ENCODE measurements at places on chromosomes 12 and 14.

- DNase-seq: peak; percentile 17
Observed at GRCh38 chr14:96162265-96162664, 42.4 kb upstream of the BDKRB2 start.

- DNase-seq: no peak
Observed at GRCh38 chr12:31488737-31489338, 102.1 kb downstream of the DENND5B start.

DNA sequence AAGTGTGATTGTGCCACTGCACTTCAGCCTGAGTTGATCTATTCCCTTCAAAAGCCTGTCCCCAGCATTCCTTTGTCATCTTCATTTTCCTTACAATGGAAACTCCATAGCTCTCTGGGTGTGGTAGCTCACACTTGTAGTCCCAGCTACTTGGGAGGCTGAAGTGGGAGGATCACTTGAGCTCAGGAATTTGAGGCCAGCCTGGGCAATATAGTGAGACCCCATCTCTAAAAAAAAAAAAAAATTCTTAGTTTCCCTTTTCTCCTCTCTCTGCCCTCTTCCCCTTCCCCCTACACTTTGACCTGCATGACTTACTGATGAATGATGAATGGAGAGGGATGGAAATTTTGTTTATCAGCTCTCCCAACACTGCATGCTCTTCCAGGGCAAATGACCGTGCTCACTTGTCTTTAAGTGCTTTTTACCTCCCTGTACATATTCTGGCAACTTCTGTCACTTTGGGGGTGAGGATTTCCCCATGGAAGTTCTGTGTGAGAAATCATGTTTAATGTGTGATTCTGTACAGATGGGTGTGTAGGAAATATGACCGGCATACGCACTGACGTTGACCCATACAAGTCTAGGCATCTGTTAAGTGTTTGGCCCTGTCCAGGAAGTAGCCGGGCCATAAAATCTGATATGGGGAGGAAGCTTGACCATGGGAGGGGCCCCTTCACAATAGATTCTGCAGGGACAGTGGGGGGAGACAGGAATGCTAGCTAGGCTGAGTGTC lies 65.4 kb downstream of the ZFP36L1 start:
- DNase-seq: no peak

DNA sequence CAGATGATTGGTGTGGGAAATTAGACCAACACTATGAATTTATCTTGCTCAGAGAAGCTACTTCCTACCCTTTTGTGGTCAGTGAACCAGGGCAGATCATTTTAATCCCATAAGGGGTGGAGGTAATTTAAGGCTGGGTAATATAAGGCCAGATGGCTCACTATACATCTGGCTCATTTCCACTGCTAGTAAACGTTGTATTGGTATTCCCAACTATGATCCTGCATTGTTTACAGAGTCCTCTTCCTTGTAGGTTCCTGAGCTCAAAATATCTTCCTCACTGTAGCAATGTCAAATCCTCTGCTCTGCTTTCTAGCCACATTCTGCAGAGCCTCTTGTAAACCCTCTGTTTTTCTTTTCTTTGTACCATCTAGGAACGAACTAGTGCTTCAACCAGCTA lies 93.0 kb upstream of the MGAT4C start:
- no peak for DNase-seq

GRCh38 chr12:31248815-31249214 lies 77.1 kb downstream of the SINHCAF start:
- no peak for DNase-seq

DNA sequence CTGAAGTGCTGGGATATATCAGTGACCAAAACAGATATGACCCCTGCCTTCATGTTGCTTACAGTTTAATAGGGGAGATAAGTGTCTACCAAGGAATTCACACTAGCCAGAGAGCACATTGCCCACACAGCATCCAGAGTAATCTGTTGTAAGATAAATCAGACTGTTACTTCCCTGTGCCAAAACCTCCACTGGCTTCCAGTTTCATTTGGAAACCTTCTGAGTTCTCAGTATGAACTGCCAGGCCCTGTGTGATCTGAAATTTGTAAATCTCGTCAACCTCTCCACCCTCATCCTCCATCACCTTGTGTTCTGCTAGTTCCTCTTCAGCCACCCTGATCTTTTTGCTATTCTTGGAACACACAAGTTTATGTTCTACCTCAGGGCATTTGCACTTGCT lies 154.7 kb downstream of the ETV6 start:
- DNase-seq: no peak

DNA sequence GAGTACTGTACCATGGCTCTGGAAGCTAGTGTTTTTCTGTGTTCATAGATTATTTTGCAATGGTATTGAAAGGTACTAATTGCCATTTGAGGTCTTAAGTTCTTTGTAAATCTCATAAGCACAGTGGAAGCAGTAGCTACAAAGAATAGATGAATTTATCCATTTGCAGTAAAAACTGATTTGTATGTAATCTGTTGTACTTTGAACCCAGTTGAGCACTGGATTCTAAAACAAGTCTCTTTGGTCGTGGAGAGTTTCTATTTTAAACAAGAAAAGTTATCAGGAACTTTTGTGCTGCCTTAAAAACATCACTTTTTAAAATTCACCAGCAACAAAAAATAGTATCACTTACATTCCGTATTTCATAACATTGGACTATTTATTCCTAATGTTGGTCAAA lies 4.1 kb downstream of the RAP1B start:
- DNase-seq: no peak

- no peak for DNase-seq
Observed at GRCh38 chr14:85054178-85054577, 475.8 kb upstream of the FLRT2 start.

- DNase-seq: peak; percentile 94
Observed at GRCh38 chr12:28708918-28709371, 440.1 kb upstream of the FAR2 start.

DNA sequence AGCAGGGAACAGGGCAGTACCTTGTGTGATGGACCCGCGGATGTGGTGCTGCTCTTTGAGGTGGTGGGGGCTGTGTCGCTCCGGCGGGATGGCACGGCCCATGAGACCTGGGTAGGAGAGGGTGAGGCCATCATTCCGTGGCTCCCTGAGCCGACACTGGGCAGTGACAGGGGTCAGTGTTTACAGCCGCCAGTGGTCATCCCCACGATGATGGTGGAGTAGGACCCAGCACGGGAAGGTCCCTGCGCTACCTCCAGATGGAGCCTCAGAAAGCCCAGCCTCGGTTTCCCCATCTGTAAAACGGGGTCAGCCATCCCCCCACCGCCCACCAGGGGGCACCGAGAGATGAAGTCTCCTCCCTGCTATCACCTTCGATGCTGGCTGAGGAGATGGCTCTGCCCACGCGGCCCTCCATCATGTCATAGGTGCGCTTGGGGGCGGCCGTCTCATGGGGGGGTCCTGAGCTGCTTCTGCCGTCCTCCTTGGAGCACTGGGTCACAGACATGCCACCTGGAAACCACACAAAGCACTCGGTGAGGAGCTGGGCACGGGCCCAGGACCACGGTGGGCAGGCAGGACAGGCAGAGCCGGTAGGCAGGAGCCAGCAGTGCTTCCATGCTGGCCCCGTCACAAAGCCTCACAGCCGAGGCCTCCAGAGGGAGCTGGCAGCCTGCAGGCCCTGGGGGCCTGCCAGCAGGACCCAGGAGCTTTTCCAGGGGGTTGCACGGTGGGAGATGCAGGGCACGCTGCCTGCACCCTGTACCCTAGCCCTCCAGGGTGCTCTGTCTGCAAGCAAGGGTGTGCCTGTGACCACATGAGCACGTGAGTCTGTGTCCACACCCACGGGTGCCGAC lies 53.1 kb downstream of the RFLNA start:
- DNase-seq: no peak

DNA sequence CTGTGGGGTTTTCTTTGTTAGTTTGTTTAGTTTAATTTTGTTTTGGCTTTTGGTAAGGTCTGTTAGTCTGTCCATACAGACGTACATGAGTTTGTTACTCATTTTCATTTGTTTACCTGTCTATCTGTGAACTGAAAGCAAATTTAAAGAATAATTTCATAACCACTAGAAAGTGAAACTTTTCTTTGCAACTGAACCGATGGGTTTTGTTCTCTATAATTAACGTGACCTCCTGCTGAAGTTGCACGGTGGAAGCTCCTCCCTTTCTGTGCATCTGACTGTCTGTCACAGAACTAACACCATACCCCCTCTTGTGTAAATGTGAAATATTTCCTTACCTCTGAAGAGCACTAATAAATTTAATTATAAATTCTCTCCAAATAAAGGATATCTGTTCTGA lies 595.5 kb downstream of the GALC start:
- DNase-seq: no peak

- DNase-seq: peak; percentile 17
Observed at GRCh38 chr12:69252033-69252432, 12.7 kb downstream of the CPSF6 start.

DNA sequence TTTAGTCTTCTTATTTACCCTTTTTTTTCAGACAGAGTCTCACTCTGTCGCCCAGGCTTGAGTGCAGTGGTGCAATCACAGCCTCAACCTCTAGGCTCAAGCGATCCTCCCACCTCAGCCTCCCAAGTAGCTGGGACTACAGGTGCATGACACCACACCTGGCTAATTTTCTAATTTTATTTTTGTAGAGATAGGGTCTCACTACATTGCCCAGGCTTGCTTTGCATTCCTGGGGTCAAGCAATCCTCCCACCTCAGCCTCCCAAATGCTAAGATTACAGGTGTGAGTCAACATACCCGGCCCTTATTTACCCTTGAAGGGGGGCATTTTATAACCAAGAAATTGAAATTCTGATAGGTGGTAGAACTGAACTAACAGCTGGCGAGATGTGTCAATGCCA lies 21.0 kb downstream of the HECTD4 start:
- no peak for DNase-seq

- DNase-seq: no peak
Observed at GRCh38 chr12:126030573-126030972, 965.3 kb downstream of the AACS start.

- DNase-seq: no peak
Observed at GRCh38 chr12:45302621-45303369, 86.9 kb downstream of the ANO6 start.

GRCh38 chr12:40602562-40602961 lies 89.7 kb upstream of the CNTN1 start:
- DNase-seq: no peak

- no peak for DNase-seq
Observed at GRCh38 chr12:87349681-87350080, 679.5 kb downstream of the C12orf50 start.

- DNase-seq: no peak
Observed at GRCh38 chr12:68240975-68241374, 12.4 kb downstream of the IL22 start.

- no peak for DNase-seq
Observed at GRCh38 chr14:49401373-49401772, 184.8 kb downstream of the RPS29 start.

DNA sequence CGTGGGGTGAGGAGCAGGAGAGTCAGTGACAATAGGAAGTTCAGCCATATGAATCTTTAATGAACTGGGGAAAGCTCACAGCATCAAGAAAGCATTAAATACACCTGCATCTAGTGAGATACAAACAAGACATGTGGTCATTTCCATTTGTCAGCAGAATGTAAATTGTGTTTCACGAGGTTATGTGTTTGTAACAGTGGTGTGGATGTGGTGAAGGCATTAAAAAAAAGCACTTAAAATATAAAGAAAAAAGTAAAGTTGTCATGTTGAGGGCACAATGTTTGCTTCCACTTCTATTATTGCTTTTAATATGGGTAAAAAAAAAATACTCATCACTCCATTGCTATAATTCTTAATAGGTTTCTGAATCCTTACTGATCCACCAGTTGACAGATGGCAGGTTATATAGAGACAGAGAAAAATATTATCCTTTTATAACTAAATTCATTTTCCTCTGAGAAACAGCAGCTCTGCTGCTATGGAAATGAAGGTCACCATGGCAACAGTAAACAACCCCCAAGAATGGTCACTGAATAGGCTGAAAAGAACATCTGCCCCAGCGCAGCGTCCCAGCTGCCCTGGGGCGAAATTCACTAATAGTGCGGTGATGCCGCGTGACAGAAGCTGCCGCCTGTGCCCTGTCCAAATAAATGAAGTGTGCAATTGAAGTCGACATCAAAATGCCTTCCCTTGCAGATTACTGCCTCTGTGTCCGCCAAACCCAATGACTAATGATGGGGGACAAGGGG lies 226.1 kb downstream of the FOXN3 start:
- no peak for DNase-seq

DNA sequence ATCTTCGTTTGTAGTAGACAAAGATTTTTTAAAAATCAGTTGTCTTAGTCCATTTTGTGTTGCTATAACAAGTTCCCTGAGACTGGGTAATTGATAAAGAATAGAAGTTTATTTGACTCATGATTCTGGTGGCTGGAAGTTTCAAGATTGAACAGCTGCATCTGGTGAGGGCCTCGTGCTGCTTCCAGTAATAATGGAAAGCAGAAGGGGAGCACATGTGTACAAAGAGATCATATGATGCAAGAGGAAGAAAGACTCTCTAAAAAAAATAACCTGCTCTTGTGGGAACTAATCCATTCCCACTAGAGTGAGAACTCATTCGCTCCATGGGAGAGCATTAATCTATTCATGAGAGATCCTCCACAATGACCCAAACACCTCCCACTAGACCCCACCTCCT lies 24.8 kb downstream of the MUCL1 start:
- DNase-seq: peak; percentile 52

GRCh38 chr12:8609061-8609570 lies 3.5 kb downstream of the AICDA start:
- peak; percentile 41 for DNase-seq

- DNase-seq: peak; percentile 70
Observed at GRCh38 chr12:117212563-117213190, 22.4 kb upstream of the FBXO21 start.

GRCh38 chr12:98224584-98225221 lies 290.7 kb upstream of the TMPO start:
- DNase-seq: peak; percentile 31

DNA sequence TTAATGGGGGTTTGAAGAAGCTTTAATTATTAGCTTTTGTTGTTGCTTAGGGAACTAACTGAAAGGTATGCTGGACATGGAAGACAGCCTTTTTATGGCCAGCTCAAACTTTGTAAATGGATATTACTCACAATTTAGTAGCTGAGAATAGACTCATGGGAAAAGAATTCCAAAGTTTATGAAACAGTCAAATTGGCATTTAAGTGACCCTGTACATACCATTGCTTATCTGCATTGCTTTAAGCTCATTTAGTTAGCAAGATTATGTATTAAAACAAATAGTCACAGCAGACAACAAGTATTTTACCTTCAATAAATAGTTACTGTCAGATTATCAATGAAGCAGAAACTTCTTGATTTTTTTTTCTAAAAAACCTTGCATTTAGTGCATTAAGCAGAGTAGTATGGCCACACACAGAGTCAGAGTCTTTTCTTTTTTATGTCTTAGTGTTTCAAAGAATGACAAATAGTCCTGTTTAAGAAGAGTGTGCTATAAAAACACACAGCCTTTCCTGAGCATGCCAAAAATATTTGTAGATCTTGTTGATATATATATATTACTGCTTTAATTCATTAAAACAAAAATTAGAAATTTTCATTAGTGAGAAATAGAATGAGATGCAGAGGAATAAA lies 102.2 kb downstream of the TTC6 start:
- peak; percentile 67 for DNase-seq

DNA sequence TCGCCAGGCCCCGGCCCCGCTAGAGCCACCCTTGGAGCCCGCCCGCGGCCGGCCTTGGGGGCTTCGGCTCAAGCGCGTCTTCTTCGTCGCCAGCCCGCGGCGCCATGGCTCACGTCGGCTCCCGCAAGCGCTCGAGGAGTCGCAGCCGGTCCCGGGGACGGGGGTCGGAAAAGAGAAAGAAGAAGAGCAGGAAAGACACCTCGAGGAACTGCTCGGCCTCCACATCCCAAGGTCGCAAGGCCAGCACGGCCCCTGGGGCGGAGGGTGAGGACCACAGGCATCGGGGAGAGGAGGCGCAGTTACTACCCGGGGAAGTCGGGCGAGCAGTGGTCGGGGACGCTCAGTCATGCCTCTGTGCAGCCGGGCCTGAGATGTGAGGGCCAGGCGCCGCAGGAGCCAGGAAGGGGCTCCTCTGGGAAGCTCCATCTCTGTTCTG lies 573 bp downstream of the ARL6IP4 start:
- no peak for DNase-seq

All from fibroblast of upper back skin (primary cell).